ENCODE measurements at places on chromosomes 7 and 10. TPM values are rescaled to one million over a fixed set of nuclear protein-coding genes. Genes with fewer than 3 reads are reported as not detected.

DNA sequence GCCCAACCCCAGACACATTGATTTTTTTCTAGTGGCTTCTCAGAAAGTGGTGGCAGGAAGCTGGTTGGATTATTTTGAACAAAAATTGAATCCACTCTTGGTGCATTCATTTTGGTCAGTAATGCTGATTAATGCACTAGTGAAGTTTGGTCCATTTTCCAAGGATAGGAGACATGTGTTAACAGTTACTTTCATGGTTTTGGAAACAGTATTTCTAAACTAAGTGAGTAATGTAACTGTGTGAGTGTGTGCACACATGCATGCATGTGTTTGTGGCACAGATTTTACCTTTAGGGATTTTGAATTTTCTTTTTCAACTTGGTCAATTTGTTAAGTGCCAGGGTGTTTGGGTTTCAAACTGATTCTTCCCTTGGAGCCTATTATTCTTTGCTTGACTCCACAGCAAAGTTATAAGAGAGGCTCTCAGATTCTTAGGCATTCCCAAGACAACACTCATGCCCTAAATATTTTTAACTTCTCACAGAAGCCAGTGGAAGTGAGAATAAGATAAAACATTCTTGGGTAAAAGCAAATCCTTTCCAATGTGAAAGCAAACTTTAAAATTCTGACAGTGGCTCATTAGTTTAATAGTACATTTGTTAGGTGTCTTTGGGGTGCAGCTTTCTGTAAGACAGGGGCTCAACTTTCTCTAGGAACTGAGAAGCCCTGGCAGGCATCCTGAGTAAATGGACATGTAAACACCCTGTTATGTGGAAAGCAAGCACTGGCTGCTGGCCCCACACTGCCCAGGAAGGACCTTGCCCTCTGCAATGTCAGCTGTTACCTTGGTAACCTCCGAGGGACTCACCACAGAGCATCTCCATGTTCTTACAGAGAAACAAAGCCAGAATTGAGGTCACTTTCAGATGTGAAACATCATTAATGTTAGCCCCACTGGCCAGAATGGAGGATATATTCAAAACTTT is 68.4 kb downstream of the ASAH2B start:
- no peak for DNase-seq

DNA sequence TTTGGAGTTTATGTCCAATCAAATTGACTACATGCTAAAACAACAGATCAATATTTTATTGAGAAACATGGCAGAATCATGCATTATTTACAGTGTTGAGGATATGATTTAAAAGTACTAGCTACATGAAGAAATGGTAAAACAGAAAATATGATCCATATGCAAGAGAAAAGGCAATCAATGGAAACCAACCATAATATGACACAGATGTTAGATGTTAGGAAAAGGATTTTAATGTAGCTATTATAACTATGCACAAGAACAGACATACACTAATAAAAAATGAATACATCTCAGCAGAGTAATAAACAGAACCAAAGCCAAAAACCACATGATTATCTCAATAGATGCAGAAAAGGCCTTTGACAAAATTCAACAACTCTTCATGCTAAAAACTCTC is 166.2 kb upstream of the CACNA2D1 start:
- no peak for DNase-seq

DNA sequence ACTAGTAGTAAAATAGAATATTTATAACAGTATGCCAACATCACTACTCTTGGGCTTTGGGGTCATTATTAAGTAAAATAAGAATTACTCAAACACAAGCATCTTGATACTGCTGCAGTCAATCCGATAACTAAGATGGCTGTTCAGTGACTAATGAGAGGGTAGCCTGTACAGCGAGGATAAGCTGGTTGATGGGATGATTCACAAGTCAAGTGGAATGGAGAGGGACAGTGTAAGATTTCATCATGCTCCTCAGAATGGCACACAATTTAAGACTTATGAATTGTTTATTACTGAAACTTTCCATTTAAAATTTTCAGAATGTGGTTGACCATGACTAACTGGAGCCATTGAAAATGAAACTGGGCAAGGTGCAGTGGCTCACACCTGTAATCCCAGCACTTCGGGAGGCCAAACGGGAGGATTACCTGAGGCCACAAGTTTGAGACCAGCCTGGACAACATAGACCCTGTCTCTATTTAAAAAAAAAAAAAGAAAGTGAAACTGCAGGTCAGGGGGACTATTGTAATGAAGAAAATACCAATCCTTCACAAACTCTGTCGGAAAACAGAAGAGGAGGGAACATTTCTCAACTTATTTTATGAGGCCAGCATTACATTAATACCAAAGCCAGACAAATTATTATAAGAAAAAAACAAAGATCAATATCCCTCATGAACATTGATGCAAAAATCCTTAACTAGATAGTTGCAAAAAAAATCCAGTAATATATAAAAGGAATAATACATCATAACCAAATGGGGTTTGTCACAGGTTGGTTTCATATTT is 11.2 kb downstream of the AVL9 start:
- DNase-seq, result peak; percentile 94

DNA sequence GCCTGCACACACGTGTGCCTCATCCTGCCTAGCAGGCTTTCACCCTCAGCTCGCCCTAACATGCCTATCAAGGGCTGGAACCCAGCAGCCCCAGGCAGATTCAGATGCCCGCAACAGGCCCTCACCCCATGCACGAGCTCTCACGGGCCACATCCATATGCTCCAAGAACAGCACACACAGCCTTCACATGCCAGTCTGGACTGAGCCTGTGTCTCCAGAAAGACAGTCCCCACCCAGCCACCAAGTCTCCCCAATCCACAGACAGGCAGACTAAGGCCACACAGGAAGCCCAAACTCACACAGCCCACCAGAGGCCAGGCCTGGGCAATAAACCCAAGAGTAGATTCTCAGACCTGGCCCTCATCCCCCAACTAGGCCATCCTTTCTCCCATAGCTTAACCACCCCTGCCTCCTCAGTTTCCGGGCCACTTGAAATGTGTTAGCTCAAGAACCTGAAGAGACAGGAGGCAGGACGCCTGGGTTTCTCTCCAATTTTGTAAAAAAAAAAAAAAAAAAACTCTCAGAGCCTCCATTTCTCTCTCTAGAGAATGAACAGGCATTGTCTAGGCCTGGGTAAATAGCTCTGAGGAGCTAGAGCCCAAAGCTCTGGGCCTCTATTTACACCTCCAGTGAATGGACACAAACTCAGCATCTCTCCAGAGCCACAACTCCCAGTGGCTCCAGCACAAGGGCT is 6.8 kb downstream of the LDB1 start:
- peak; percentile 88 for DNase-seq

CEP41 gene
- 19.0 TPM for total RNA-seq

GRCh38 chr7:47931005-47932004 is 17.0 kb downstream of the PKD1L1 start:
- no peak for DNase-seq

- DNase-seq, result no peak
Observed at GRCh38 chr10:21385996-21386585, 139.4 kb downstream of the SKIDA1 start.

GRCh38 chr10:112137154-112137987 is 46.2 kb downstream of the GPAM start:
- peak; percentile 13 for DNase-seq

GRCh38 chr10:23445591-23445990 is 6.7 kb downstream of the OTUD1 start:
- no peak for DNase-seq

SORCS1 gene
- total RNA-seq, result not detected

EFCAB10 gene
- total RNA-seq, result 0.31 TPM

ARID5B gene
- 11.0 TPM for total RNA-seq

GRCh38 chr7:138926241-138926612 is 55.0 kb downstream of the KIAA1549 start:
- no peak for DNase-seq

POU6F2 gene
- total RNA-seq, result not detected

INPP5F gene
- 25.9 TPM for total RNA-seq

DNA sequence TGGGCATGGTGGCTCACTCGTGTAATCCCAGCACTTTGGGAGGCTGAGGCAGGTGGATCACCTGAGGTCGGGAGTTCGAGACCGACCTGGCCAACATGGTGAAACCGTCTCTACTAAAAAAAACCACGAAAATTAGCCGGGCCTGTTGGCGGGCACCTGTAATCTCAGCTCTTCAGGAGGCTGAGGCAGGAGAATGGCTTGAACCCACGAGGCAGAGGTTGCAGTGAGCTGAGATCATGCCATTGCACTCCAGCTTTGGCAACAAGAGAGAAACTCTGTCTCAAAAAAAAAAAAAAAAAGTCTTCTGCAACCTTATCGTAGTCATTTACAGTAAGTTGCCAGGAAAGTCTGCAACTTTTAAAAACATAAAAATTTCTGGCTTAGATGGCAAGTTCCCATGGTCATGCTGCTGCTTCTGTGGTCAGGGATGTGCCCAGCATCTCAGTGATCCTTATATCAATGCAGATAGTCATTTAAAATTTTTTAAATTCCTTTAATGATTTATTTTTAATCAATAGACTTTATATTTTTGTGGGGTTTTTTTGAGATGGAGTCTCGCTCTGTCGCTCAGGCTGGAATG is 15.6 kb downstream of the SUFU start:
- no peak for DNase-seq

All from foreskin keratinocyte (primary cell).